ENCODE measurements at places on chromosomes 11 and 22.
A peak's percentile ranks its signal among the peaks of the same experiment; 100 is the strongest.

DNA sequence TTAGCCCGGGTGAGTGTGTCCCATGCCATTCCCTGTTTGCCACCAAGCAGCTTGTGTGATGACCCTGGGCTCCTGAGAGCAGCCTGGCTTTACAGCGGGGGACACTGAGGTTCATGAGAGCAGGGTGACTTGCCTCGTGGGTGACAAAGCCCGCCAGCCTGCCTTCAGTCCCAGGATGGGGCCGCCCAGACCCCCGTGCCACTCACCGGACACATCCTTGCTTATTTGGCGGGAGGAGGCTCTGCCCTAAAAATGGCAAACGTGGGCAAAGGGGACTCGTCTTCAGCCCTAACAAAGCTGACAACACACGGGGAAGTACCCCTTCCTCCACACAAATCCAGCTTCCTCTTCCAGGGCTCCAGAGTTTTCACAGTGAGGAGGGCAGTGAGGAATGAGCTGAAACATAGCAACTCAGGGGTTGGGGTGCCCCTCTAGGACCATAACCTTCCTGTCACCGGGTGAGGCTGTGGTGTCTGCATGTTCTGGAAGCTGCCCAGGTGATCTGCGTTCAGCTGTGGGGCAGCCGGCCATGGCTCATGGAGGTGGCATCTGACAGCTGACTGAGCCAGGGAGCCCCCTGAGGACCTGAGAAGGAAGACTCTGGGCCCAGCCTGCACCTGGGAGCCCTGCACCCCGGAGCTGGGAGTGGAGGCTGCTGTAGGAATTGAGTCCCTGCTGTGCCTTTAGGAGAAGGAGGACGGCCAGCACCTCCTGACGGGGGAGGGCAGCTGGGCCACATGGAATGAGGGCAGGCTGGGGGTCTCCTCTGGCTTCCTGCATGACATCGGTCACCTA lies 16.7 kb downstream of the RIBC2 start:
- no peak for DNase-seq

DNA sequence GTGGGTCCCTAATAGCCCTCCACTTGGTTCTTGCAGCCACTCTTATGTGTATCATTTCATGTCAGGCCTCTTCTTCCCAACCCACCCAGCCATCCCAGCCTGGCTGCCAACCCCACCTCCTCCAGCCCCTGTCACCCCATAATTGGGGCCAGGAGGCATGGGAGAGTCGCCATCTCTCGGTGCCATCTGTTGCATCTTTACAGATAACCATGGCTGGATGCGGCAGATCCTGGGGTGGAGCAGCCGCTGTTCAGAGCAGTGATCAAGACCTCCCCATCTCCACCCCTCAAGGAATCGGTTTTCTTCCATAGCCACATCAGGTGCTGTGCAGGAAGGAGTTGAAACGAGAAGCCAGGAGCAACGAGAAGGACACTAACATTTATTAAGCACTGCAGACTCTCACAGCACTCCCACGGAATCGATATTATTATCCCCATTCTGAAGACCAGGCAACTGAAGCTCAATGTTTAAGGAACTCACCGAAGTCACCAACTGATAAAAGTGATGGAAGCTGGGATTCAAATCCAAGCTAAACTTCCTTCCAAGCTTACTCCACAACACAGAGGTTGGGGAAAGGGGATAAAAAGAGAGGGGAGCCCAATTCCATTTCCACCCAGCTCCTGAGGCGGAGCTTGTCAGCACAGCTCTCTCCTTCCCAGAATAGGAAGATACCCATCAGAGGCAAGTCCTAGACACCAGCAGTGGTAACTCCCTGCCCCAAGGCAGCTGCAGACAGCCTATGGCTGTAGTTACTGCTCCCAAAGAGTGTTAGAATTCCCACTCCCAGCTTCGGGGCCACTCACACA lies 2.7 kb downstream of the SLC43A1 start:
- DNase-seq: no peak

DNA sequence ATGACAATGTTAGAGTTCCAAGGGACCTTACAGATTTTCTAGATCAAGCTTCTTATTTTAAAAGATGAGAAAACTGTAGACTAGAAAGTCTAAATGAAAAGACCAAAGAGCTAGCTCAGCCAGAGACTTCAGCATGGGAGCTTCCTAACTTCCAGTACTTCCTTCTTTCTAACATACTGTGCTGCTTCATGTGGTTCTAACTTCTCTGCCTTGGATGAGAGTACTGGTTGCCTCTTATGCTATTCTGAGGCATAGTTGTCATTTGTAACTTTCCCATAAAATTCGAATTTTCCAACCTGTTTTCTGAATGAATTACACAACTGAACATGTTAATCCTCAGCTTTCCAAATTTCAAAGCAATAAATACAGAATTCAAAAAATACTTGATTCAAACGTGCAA lies 1.8 kb downstream of the MTMR2 start:
- DNase-seq: no peak

- peak; percentile 49 for DNase-seq
Measured at GRCh38 chr11:76123248-76123647, 83.1 kb downstream of the WNT11 start.

- no peak for DNase-seq
Measured at GRCh38 chr11:134569195-134569594, 157.2 kb upstream of the B3GAT1 start.

GRCh38 chr11:68374531-68374930 lies 62.1 kb downstream of the LRP5 start:
- DNase-seq: no peak
